ENCODE measurements at places on chromosomes 16 and 17.

DNA sequence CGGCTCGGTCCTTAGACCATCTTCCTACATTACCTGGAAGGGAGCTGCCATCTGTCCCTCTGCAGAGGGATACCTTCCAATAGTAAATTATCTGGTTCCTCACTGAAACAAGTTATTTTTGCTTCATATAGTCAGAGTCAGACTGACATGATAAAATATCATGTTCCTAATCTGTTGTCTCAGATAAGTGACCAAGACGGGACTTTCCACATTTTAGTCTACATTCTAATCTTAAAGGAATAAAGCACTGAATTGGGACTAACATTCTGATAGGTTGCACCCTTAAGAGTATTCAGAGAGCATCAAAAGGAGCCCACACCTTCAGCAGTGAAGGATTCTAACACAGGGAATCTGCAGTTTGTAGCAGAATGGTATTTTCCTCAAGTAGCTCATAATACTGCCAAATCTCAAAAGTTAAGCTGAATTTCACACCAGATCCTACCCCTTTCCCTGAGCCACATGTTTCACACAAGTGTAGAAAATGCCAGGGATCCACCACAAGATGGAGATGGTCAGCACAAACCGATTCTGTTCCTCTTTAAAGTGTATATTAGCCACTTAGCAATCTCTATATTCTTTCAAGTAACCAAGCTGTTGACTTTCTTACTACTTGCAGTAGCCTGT is 13.4 kb downstream of the GINS2 start:
- DNase-seq = no peak

- no peak for DNase-seq
Measured at GRCh38 chr17:81489012-81489997, 23.3 kb downstream of the ACTG1 start.

DNA sequence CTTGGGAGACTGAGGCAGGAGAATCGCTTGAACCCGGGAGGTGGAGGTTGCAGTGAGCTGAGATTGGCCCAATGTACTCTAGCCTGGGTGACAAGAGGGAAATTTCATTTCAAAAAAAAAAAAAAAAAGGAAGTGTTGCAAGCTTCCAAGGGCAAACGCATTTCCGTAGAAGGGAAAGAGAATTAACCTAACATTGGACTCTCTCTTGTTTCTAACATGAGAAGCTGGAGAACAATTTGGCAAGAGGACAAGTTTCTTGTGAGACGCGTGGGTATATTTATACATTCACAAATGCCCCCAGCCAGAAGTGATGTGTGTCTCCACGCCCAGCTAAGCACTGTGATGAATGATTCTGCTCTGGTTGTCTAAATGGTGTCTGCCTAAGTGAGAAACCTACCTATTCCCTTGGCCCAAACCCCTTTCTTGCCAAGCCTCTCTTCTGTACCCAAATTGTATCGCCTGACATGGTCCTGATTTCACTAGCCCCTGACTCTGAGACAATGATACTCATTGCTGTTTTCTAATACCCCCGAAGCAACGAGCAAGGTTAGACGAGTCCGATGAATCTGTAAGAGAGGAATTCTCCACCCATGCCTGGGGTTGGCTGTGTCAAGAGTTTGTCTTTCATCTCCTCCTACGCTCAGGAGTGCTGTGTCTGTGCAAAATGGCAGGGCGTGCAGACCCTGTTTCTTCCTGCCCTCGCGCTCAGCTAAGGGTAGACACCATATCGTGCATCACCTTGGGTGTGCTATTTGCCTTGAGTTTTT is 14.2 kb upstream of the ST6GALNAC2 start:
- no peak for DNase-seq

DNA sequence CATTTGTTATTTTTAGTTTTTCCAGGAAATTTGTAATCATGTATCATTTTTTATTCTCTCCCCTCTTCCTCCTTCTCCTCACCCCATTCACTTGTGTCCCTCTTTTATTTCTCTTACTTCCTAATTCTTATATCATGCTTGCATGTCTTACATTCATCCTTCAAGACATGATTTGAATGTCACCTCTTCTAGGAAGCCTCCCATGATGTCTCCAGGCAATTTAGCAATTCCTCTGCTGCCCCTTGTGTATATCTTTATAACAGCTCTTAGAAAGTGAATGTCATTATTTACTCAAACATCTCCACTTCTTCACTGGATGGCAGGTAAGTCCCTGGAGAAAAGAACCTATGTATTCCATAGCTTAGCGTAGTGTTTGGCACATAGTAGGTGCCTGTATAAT is 7.8 kb downstream of the HNF1B start:
- no peak for DNase-seq

DNA sequence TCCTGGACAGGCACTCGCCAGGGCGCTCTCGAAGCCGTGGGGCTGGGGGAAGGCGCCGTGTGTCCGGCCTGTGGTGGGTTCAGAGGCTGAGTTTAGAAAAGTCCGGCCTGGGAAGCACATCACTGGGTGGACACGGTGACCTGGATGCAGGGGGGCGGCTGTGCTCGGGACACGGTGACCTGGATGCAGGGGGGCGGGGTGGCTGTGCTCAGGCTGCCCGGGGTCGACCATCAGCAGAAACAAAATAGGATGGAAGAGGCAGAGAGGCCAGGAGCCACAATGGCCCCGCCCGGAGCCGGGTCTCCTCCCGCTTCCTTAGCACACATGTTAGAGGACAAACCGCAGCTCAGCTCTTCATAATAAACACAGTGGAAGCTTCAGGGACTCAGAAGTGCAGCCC is 43.2 kb upstream of the GNG13 start:
- no peak for DNase-seq

GRCh38 chr16:51876934-51877333 is 670.0 kb downstream of the TOX3 start:
- DNase-seq = no peak

GRCh38 chr17:49079840-49080663 is 52.5 kb upstream of the B4GALNT2 start:
- DNase-seq = no peak

- no peak for DNase-seq
Measured at GRCh38 chr16:55552621-55553020, 13.9 kb upstream of the CAPNS2 start.
